Kidney (tissue), 22 donors: ENCODE measurements at places on chromosomes 7 and 10. TPM values are rescaled to one million over a fixed set of nuclear protein-coding genes. Genes with fewer than 3 reads are reported as not detected.

The SKAP2 gene
- 20.0 TPM for polyA plus RNA-seq

DNA sequence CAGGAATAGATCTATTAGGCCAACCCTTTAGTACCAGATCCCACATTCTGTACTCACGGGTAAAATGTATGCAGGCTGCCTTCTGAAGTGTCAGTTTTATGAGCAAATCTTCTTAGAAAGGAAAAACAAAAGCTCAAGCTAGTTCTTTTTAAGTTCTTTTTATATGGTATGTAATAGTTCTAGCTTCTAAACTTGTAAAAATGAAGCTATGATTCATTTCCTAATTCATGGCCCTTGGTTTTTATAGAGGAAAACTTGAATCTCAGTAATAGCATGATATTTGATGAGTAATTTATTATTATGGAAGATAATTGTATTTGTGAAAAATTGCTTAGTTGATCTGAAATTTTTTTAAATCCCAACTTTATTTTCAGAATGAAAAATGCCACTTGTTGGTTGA is 54.3 kb downstream of the SLK start:
- no peak for DNase-seq

DNA sequence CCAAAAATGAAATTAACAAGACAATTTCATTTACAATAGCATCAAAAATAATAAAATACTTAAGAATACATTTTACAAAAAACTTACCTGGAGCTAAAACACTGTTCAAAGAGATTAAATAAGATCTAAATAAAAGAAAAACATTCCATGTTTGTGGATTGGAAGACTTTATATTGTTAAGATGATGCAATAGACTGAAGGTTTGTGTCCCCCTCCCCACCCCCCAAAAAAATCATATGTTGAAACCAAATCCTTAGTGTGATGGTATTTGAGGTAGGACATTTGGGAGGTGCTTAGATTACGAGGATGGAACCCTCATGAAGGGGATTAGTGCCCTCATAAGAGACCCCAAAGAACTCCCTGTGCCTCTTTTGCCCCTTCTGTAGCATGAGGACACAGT is 117.6 kb downstream of the ZNF467 start:
- no peak for DNase-seq

GRCh38 chr7:50544992-50545391 is 20.2 kb downstream of the DDC start:
- DNase-seq = no peak

DNA sequence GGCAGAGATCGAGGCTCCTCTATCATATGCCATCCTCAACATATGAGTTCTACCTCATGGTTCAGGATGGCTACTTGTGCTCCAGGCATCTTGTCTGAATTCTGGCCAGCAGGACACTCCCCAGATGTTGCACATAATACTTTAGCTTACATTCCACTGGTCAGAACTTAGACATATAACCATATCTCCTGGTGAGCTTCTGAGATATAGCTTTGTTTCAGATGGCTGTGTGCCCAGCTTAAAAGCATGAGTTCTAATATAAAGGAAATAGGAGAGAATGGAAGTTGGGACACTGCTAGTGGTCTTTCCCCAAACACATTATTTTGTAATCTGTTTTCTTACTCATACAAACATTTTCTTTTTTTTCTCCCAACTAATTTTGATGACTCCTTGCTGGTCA is 50.8 kb upstream of the IFRD1 start:
- no peak for DNase-seq

DNA sequence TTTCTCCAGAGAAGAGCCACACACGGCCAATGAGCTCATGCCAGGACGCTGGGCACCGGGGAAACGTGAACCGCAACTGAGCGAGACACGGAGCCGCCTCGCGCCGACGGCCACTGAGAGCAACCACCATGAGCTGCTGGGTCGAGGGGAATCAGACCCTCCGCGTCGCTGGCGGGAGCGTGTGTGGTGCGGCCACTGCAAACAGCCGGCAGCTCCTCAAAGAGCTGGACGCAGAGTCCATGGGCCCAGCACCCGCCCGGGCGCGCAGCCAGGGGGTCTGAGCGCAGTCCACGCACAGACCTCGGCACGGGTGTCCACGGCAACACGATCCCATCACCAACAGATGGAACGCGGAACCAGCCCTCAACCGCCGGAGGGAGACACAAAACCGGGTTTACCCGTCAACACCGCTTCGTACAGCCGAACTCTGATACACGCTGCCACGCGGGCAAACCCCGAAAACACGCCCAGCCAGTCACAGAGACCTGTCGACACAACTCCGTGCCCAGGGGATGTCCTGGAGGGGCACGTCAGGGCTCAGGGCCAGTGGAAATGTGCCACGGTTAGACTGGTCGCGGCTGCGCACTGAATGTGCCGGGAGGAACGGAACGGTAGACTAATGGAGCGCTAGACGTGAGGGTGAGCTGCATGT is 147.1 kb downstream of the ELFN1 start:
- DNase-seq = no peak

The KIF20B gene
- polyA plus RNA-seq = 0.67 TPM

GRCh38 chr7:24548390-24548789 is 24.9 kb upstream of the PALS2 start:
- DNase-seq = no peak
